Hepatocyte (in vitro differentiated cells): ENCODE measurements at places on chromosomes 7 and 10. TPM values are rescaled to one million over a fixed set of nuclear protein-coding genes. Genes with fewer than 3 reads are reported as not detected.
A peak's percentile ranks its signal among the peaks of the same experiment; 100 is the strongest.

- no peaks in the 10 kb centered on the region for H3K4me1 ChIP-seq
- no peaks in the 10 kb centered on the region for H3K27me3 ChIP-seq
- no peaks in the 10 kb centered on the region for H3K36me3 ChIP-seq
- no peak overlapping the region for H3K27ac ChIP-seq
Measured at GRCh38 chr7:45713669-45714520, 139.7 kb downstream of the ADCY1 start.

GRCh38 chr10:69685802-69686585 lies 55.9 kb downstream of the FAM241B start:
- H3K36me3 ChIP-seq: no peaks in the 10 kb centered on the region
- H3K27ac ChIP-seq: peak overlapping the region; percentile 98
- peak; percentile 49 for DNase-seq

GRCh38 chr7:4689668-4690067 lies 7.6 kb downstream of the FOXK1 start:
- H3K4me1 ChIP-seq: peaks cover 23% of the 10 kb centered on the region
- no peaks in the 10 kb centered on the region for H3K27me3 ChIP-seq
- no peak for DNase-seq

DNA sequence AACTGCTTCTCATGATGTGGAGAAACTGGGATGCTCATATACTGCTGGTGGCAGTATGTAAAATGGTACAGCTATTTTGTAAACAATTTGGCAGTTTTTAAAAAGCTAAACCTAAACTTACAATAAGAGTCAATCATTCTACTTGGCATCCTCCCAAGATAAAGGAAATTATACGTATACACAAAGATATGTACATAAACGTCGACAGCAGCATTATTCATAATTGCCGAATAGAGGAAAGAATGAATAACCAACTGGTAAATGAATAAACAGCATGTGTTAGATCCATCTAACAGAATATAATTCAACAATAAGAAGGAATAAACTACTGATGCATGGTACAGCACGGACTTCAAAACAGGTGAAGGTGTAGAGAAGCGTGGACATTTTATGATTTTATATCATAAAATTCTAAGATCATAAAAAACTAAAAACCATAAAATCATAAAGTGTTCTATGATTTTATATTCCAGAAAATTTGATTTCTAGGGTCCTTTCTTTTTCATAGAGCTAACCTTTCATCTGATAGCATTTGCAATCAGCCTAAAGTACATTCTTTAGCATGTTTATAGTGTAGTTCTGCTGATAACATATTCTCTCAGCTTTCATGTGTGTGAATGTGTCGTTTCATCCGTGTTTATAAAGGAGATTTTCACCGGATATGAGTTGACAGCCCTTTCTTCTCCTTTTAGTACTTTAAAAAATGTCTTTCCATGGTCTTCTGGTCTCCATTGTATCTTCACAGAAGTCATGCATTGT lies 261.5 kb downstream of the DIP2C start:
- no peak overlapping the region for H3K27ac ChIP-seq
- no peaks in the 10 kb centered on the region for H3K27me3 ChIP-seq
- H3K4me3 ChIP-seq: no peak overlapping the region
- no peaks in the 10 kb centered on the region for H3K36me3 ChIP-seq
- H3K4me1 ChIP-seq: no peaks in the 10 kb centered on the region
- DNase-seq: no peak

GRCh38 chr10:85922356-85923129 lies 444.1 kb downstream of the GRID1 start:
- H3K4me1 ChIP-seq: peaks cover 10% of the 10 kb centered on the region
- no peaks in the 10 kb centered on the region for H3K36me3 ChIP-seq
- H3K27me3 ChIP-seq: no peaks in the 10 kb centered on the region
- H3K27ac ChIP-seq: no peak overlapping the region
- no peak overlapping the region for H3K4me3 ChIP-seq
- DNase-seq: no peak

DNA sequence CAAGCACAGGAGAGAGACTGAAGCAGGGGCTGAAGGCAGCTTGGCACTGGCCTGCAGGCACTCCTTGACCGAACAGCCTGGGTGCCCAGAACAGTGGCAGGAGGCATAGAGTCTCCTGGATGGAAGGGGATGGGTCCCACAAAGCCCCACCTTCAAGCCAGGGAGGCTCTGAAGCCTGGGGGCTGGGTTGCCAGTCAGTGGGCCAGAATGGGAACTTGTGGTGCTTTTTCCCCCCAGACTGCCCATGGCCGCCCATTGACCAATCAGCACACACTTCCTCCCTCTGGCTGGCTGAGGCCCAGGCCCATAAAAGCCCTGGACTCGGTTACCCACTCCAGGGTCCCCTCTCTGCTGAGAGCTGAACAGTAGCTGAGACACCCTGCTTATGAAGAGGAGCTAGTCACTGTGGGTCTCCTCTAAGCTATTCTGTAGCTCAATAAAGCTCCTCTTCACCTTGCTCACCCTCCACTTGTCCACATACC lies 109.6 kb downstream of the ELAPOR2 start:
- no peaks in the 10 kb centered on the region for H3K4me1 ChIP-seq
- no peak overlapping the region for H3K27ac ChIP-seq
- no peak for DNase-seq
- no peaks in the 10 kb centered on the region for H3K36me3 ChIP-seq
- no peak overlapping the region for H3K4me3 ChIP-seq
- no peaks in the 10 kb centered on the region for H3K27me3 ChIP-seq

DNA sequence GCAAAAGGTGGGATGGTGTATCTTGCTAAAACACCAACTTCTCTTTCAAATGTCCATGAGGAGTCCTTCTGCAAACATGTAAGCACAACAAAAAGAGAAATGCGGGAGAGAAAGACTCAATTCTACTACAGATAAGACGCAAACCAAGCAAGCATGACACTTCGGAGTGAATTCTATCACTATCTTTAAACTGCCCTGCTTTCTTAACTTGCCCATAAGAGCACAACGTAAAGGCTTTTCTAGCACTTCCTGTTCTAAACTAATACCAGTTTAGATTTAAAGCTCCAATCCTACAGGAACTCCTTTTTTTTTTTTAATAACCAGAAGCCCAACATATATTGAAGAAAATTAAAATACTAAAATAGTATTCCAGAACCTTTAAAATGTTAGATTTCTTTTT lies 8.4 kb downstream of the RHEB start:
- H3K27ac ChIP-seq: no peak overlapping the region
- no peak overlapping the region for H3K4me3 ChIP-seq
- DNase-seq: no peak
- H3K27me3 ChIP-seq: no peaks in the 10 kb centered on the region
- H3K4me1 ChIP-seq: peaks cover 2% of the 10 kb centered on the region

GRCh38 chr10:72255977-72256729 lies 17.6 kb upstream of the DDIT4 start:
- H3K4me1 ChIP-seq: peaks cover 53% of the 10 kb centered on the region
- DNase-seq: no peak
- H3K36me3 ChIP-seq: no peaks in the 10 kb centered on the region
- no peak overlapping the region for H3K4me3 ChIP-seq
- H3K27ac ChIP-seq: peak overlapping the region; percentile 86

DNA sequence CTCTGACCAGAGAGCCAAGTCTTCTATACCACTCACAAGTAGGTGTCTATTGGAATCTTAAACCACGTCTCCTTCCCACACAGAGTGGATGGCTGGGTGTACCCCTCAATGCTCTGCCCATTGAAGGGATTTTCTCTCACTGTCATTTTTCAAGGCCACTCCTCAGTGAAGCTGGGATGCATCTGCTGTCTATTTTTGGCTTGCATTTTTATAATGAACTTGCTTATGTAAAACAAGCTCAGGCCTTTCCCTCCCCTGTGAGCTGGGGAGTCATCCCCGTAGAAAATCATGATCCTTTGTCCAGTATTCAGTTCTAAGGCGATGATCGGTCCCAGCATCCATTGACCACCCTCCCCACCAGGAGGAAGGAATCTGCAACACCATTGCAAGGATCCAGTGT lies 9.8 kb upstream of the RBM17 start:
- no peaks in the 10 kb centered on the region for H3K4me1 ChIP-seq
- DNase-seq: no peak
- H3K4me3 ChIP-seq: no peak overlapping the region
- H3K27ac ChIP-seq: no peak overlapping the region
- peaks cover 25% of the 10 kb centered on the region for H3K27me3 ChIP-seq

GRCh38 chr7:107746006-107746405 lies 2.1 kb downstream of the CBLL1 start:
- no peaks in the 10 kb centered on the region for H3K27me3 ChIP-seq
- no peak for DNase-seq
- H3K4me1 ChIP-seq: peaks cover 19% of the 10 kb centered on the region
- H3K4me3 ChIP-seq: no peak overlapping the region
- no peaks in the 10 kb centered on the region for H3K36me3 ChIP-seq

- H3K4me1 ChIP-seq: peaks cover 23% of the 10 kb centered on the region
- no peak overlapping the region for H3K4me3 ChIP-seq
- no peaks in the 10 kb centered on the region for H3K36me3 ChIP-seq
- H3K27ac ChIP-seq: peak overlapping the region; percentile 79
Measured at GRCh38 chr7:119392-120163, 72.8 kb upstream of the FAM20C start.

DNA sequence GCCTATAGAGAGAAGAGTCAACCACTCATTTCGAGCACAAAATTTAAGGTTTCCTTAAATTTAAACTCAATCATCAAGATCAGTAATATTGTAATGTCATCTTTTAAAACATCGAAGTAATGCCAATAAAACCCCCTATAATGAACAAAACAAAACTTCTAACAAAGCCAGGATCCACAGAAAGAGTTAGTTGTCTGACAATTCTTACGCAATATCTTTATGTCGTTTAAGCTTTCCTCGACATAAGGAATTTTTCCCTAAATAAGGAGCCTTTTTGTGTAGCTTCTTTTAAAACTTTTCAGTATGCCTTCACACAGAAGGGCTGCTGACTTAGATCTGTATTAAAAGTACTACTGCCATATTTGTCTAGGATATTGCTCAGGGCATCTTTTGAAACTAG lies 7.5 kb downstream of the EBLN1 start:
- H3K36me3 ChIP-seq: no peaks in the 10 kb centered on the region
- H3K27me3 ChIP-seq: no peaks in the 10 kb centered on the region
- DNase-seq: no peak

GRCh38 chr7:44194069-44194468 lies 4.8 kb upstream of the GCK start:
- no peak for DNase-seq
- no peaks in the 10 kb centered on the region for H3K36me3 ChIP-seq
- H3K4me3 ChIP-seq: no peak overlapping the region
- no peaks in the 10 kb centered on the region for H3K27me3 ChIP-seq

The SFTPA1 gene
- not detected in 2 replicates for total RNA-seq

The TRIM50 gene
- 7.5 and 9.8 TPM in 2 replicates for total RNA-seq

The CELF2 gene
- 13.0 and 16.6 TPM in 2 replicates for total RNA-seq

The SFMBT2 gene
- 3.0 and 3.8 TPM in 2 replicates for total RNA-seq

The SFXN3 gene
- 92.4 and 102 TPM in 2 replicates for total RNA-seq

The SPDYE6 gene
- total RNA-seq: not detected in 2 replicates
